ENCODE measurements at places on chromosomes 11 and 22. TPM values are rescaled to one million over a fixed set of nuclear protein-coding genes. Genes with fewer than 3 reads are reported as not detected.
A peak's percentile ranks its signal among the peaks of the same experiment; 100 is the strongest.

DNA sequence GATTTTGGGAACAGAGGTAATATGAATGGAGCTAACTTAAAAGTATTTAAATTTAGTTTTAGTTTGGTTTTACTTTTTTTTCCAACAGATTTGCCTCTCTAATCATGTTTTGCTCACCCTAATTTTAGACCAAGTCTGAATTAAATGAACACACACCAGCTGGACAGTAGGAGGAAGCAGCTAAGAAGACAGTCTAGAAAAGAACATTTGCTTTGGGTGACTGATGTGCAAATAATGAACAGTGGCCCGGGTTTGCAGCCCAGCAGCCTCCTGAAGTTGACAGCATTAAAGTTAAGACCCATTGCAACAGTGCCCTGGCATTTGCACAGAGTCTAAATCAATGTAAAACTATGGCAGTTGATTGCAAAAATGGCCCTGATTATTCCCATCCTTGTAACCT is 66.4 kb upstream of the SORL1 start:
- no peak for DNase-seq

- no peak for DNase-seq
These were observed 422.3 kb downstream of the SOX6 start for GRCh38 chr11:15933886-15934625.

DNA sequence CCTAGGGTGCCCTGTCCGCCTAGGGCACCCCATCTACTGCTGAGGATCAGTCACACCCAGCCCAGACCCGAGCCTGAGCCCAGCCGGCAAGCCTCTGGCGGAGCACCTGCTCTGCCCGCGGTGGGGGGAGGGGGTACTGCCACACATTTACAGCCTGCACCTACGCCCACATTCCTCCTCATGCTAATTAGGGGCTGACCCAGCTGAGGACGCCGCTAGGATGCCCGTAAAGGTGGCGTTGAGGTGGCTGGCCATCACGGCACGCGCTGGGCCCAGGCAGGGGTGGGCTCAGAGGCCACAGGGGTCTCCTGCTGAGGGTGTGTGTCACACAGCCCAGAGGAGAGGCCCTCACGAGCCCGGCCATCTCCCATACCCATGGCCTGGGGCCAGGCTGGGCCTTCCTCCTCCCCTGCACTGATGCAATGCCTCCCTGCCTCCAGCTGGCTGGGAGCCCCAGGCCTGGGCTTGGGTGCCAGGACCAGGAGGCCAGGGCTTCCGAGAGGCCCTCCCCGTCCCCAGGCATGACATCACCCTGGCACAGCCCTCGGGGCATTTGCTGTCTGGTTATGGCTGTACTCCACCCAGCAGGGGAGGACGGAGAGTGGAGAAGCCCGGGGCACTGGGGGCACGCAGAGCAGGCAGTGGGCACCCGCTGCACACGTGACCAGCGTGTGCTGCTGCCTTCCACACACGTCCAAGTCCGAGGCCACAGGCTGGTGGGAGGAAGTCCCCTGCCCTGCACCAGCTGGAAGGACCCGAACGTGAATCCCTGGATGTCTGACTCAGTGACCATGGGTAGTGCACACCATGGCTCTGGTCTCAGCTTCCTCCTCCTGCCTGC is 12.7 kb downstream of the DUSP8 start:
- DNase-seq: peak; percentile 67

GRCh38 chr11:43267856-43268580 is 43.8 kb upstream of the API5 start:
- no peak for DNase-seq

DNA sequence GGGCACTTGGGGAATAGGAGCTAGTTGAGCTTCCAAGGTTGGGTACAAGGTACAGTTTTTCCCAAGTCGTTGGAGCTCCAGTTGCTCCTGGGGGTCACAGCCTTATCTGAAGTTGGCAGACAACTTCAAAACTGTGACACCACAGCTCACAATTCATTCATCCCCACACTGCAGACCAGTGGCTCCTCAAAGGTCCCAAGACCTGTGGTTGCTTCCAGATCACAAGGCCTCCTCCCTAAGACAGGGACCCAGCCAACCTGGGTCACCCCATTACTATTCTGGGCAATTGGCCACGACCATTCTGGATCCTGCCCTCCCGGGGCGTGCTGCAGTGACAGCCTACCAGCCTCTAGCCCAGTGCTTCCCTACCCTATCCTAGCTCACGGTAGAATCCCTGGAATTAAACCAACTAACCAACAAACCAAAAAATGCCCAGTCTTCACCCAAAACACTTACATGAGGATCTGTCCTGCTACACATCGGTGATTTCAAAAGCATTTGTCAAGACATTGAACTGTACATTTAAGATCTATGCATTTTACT is 862 bp upstream of the PDXP start:
- DNase-seq: no peak

DNA sequence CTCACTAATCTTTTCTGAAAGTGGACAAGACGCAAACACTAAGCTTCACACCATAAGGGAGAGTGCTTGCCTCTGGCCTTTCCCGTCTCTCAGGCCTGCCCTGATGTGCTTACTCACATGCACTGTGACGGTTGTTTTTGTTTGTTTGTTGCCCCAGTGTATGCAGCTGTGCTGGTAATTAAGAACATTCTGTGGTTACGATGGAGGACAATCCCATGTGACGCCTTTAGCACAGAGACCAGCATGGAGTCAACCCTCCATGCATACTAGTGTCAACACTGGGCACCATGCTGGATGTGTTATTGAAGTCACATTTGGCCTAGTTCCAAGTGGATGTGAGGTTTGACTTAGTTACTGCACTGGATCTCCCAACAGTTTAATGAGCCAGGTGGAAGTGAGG is 27.8 kb upstream of the CDON start:
- DNase-seq: no peak

Gene HTR3B
- not detected for total RNA-seq

Gene MPZL2
- total RNA-seq: not detected

Measured in B cell (primary cell).